Activated CD4-positive, alpha-beta T cell treated with anti-CD3 and anti-CD28 coated beads, Interleukin-2, amount 50 U/mL, for 24 hours (primary cell): ENCODE measurements at places on chromosomes 11 and 22.
A peak's percentile ranks its signal among the peaks of the same experiment; 100 is the strongest.

DNA sequence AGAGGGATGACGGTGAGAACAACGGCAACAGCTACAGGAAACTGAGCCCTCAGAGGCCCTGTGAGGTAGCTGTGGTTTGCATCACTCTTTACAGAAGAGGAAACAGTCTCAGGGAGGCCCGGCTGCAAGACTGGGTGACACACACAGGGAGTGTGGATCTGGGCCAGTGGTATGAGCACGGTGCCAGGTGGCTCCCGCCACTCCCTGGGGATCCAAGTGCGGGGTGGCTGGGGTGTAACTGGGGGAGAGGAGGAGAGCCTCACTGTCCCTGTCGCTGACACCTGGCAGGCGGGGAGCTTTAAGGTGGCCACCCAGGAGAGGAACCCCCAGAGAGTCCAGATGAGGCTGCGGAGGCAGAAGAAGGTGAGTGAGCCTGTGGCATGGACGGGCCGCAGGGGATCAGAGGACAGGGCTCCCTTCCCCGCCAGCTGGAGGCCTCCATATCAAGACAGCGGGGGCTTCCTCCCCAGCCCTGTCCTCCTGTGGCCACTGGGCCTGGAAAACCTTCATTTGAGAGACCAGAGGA, 5.6 kb downstream of the RGL4 start:
- peak; percentile 76 for DNase-seq

- DNase-seq, result peak; percentile 49
These were observed 35.0 kb downstream of the TPBGL start for GRCh38 chr11:75275581-75275980.

- DNase-seq, result no peak
These were observed 1.4 kb upstream of the CCT8L2 start for GRCh38 chr22:16594026-16594425.

- DNase-seq, result no peak
These were observed 150.3 kb downstream of the NECTIN1 start for GRCh38 chr11:119578521-119579191.

DNA sequence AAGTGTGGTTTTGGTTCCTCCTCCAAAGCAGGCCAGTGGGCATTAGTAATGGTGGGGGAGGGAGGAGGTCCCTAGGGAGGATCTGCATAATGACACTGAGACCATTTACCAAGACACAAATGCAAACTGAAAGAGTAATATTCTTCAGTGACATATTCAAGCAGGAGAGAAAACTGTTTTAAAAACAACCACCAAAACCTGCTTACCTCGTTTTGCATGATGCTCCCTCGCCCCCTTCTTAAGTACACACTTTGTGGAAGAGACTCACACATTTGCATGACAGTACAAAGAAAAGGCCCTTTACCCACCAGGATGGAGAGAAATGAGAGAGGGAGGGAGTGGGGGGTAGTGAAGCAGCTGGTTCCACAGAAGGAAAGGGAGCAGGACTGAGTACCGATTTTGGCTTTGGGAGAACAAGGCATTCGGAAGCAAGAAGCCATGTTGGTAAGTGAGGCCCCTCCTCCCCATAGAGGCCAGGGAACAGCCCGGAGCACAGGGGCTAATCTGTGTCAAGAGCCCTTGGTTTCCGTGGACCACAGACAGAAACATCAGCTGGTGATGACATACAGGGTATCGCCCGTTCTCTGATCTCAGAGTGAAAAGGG, 13.0 kb upstream of the OPCML start:
- no peak for DNase-seq

GRCh38 chr11:73221451-73221850, 3.4 kb downstream of the P2RY2 start:
- DNase-seq, result no peak

- no peak for DNase-seq
These were observed 2.6 kb downstream of the KCNJ5 start for GRCh38 chr11:128893578-128894285.

GRCh38 chr11:5304046-5304445, 2.3 kb upstream of the OR51B4 start:
- no peak for DNase-seq

GRCh38 chr11:72598906-72599305, 75.3 kb downstream of the PDE2A start:
- DNase-seq, result no peak

DNA sequence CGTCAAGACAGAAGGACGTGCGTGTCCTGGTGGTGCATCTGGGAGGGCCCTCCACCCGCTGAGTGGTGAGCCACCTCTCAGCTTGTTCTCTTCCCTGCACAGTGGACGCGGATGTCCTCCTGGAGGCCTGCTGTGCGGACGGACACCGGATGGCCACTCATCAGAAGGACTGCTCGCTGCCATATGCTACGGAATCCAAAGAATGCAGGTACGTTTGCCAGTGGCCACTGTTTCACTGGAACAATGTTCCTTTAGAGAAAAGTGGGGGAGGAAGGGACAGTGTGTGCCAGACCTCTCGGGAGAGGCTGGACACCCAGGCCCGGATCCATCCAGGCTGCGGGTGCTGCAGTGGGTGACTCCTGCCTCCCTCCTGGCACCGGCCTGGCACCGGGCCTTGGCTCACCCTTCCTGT, 15.9 kb downstream of the FBLN1 start:
- DNase-seq, result no peak

- no peak for DNase-seq
These were observed 5.3 kb downstream of the KCNE3 start for GRCh38 chr11:74462009-74462408.

DNA sequence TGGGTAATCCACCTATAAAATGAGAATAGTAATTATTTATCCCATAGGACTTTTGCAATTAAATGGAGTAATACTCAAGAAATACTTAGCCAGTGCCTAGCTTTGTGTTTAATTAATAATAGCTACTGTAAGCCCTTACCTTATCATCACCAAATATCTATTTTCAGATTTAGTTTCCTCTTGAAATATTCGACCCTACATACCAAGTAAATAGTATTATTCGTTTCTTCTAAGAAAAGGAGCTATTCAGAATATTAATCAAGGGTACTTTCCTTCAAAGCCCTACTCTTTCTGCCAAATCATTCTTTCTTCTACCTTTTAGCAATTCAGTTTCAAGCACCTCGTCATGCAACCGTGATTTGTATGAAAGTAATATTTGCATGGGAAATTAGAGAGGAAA, 6.7 kb downstream of the FBXO3 start:
- no peak for DNase-seq

DNA sequence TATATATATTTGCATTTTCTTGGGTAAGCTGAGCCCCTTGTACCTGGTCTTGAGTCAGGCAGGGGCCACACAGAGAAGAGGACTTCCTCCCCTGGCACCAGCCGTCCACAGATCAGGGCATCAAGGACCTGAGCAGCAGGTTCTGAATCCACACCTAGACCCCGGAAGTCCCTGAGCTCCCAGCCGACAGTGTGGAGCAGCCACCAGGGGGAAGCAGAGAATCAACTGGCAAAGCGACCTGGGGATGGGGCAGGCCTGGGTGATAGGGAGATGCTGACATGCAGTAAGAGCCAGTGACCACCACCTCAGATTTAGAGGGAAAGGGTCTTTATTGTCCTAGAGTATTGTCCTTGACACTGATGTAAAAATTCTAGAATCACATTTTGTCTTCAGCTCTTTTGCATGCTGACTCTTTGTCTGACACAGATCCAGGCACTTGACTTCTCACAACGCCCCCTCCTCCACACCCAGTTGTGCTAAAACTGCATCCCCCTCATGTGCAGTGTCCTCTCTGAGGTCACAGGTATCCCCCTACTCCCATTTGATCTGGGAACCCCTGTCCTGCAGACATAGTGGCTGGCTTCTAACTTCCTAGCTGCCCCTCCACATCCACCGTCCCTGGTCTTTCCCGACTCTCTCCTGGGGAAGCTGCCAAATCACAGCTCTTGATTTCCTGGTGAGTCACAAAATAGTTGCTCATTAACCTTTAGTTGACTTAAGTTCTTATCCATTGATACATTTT, 109.3 kb downstream of the GGTLC2 start:
- DNase-seq, result peak; percentile 51

DNA sequence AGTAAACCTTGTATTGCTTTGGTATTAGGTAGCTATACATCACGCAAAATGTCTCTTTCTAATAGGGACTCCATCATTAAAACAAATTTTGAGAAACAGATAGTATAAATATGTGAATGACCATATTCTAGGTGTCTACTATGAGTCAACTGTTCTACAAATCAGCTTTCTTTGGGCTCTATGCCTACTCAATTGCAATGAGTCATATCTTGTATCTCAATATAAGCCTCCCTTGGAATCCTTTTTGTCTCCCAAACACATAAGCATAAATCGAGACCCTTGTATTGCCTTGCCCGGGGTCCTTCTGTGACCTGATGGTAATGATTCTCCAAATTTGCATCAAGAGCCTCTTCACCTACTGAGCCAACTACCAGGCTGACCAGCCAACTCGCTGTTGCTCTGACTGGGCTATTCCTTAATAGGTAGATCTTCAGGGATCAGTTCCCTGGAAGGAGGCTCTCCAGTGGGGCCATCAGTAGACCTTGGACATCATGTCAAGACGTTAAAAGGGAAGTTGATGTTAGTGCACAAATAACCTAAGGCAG, 22.2 kb downstream of the BLID start:
- DNase-seq, result no peak

- no peak for DNase-seq
These were observed 13.6 kb upstream of the APOL5 start for GRCh38 chr22:35703861-35704584.

GRCh38 chr11:297586-298405, 1.5 kb downstream of the IFITM5 start:
- no peak for DNase-seq

- DNase-seq, result no peak
These were observed 11.5 kb downstream of the TRIM22 start for GRCh38 chr11:5701055-5701577.

GRCh38 chr11:78539506-78539905, 35.2 kb downstream of the NARS2 start:
- DNase-seq, result no peak

DNA sequence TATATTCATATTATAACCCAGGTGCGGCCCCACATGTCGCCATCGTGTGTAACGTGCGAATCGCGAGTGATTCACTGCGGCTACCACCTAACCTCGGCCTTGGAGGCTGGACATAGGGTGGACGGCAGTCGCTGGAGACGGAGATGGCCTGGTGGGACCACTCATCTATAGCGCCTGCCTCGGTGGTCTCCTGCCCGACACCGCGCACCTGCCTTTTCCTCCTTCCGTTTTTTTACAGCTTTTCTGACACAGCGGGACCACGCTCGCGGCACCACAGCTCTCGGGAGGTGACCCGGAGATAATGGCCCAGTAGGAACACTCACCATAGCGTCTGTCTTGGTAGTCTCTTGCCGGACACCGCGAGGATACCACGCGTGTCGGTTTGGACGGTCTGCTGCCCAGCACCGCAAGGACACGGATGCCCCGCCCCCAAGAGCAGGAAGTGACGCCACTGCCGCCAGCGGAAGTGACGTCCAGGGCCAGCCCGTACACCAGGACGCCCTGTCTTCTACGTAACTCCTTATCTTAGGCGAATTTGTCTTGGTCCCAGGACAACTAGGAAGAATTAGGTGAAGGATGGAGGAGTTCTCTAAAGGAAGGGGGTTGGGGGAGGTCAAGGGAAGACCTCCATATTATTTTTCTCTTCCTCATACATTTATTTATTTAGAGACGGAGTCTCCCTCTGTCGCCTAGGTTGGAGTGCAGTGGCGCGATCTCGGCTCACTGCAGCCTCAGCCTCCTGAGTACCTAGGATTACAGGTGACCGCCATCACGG, 6.4 kb downstream of the SNU13 start:
- DNase-seq, result peak; percentile 74

DNA sequence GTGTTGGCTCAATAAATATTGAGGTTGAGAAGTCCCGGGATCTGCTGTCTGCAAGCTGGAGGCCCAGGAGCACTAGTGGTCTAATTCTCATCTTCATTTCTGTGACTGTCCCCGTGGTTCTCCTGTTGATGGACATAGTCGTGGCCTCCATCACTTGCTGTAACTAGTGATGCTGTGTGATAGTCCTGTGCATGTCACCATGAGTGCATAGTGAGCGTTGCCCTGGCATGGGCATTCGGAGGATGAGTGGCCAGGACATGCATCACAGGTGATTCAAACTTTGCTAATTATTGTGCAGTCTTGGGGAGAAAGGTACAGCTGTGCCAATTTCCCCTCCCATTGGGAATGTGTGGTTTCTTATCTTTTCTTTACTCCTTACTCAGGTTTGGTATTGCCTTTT, 902.2 kb downstream of the BRD1 start:
- no peak for DNase-seq

GRCh38 chr22:47203554-47203991, 441.1 kb downstream of the TBC1D22A start:
- DNase-seq, result no peak

DNA sequence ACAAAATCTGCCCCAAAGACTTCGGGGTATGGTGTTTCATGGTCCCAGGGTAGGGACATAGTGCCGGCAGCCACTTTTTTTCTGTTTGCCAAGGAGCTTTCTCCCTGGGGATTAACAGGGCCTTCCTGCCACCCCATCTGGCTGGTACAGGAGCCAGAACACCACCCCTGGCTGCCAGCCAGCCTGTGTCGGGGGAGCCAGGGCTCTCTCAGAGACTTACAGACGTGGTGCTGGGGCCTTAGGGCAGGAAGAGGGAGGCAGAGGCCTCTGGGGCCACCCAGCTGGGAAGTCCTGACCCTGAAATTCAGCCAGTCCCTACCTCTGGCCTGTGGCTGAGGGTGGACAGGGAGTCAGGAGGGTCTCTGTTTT, 52.4 kb upstream of the CDON start:
- DNase-seq, result no peak

DNA sequence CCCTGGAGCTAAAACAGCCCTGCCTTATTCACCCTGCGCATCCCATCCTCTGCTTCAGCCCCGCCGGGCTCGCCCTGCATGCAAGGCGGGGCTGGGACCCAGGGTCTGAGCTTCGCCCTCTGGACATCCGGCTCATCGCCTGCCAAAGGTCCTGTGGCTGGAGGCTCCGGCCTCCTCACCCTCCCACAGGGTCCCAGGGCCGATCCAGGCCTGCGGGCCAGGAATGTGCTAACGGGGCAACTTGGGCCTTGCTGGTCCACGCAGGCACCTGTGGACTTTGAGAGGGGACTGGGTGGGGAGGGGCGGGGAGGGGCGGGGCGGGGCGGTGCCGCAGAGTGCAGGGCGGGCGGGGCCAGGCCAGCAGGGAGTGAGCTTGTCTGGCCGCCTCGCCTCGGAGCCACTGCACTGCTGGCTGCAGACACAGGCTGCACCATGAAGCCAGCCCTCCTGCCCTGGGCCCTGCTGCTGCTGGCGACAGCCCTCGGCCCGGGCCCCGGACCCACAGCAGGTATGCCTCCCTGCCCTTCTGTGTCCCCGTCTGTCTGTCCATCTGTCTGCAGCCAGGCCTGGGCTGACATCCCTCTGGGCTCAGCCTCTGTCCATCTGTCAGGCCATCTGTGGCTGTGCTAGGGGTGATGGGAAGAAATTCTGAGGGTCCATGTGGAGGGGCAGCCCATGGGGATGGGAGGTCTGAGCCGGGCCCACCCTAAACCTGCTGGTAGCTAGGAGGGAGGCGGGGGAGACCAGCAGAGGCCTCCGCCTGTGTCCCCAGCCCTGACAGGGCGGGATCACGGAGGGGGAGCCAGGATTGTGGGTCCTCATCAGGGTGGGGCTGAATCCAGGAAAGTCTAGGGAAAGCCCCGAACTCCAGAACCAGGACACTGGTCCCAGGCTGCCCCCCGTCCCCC, at the start of gene SUSD2:
SUSD2 (plus strand) TSS at position 400 of the 908 bp plus-strand sequence; CDS start at position 433, 33 bp downstream.
- DNase-seq, result no peak
